ENCODE measurements at places on chromosomes 11 and 22. TPM values are rescaled to one million over a fixed set of nuclear protein-coding genes. Genes with fewer than 3 reads are reported as not detected.
A peak's percentile ranks its signal among the peaks of the same experiment; 100 is the strongest.

- no peak for DNase-seq
Observed at GRCh38 chr11:122836916-122837315, 1.4 kb upstream of the CRTAM start.

GRCh38 chr11:61446211-61446651 lies 16.3 kb downstream of the SDHAF2 start:
- DNase-seq = peak; percentile 64

The OR10D3 gene
- not detected for total RNA-seq

The FHIP1B gene
- total RNA-seq = 44.1 TPM

The KCNJ5 gene
- not detected for total RNA-seq

DNA sequence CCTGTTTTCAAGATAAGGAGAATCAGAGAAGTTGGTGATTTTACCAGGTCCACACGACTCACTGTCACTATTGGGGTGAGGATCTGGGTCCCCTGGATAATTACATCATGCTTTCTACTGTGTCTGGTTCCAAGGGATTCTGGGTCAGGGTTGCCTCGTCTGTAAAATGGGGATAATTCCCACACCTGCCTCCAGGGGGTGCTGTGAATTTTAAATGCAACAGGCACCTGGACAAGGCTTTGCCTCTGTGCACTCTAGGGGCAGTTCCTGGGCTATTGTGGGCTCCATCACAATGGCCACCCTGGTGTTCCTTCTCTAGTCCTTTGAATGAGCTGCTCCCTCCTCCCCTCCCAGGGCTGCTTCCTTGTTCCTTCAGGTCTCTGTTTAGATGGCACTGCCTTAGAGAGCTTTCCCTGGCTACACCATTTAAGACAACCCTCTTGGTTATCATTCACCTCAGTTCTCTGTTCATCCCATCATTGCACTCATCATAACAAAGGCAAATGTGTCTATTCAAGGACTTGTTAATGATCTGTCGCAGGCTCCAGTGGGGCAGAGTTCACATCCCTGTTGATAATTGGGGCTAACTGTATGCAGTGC lies 178.6 kb downstream of the MIAT start:
- peak; percentile 40 for DNase-seq

Data from B cell (primary cell).